ENCODE measurements at places on chromosomes 5 and 9. TPM values are rescaled to one million over a fixed set of nuclear protein-coding genes. Genes with fewer than 3 reads are reported as not detected.

The TICAM2 gene
- polyA plus RNA-seq = 1.8 TPM

The KIF12 gene
- 0.22 TPM for polyA plus RNA-seq

The TMEM171 gene
- polyA plus RNA-seq = 0.52 TPM

The ZNF879 gene
- 0.94 TPM for polyA plus RNA-seq

The PCDHA2 gene
- polyA plus RNA-seq = 0.09 TPM

The FAM200C gene
- polyA plus RNA-seq = 2.0 TPM

The DMRT1 gene
- polyA plus RNA-seq = not detected

The SLC34A1 gene
- polyA plus RNA-seq = not detected

The RNF224 gene
- polyA plus RNA-seq = not detected

The PCDHGB4 gene
- 1.2 TPM for polyA plus RNA-seq

The RNF14 gene
- polyA plus RNA-seq = 17.8 TPM

The SH3GL2 gene
- 1.1 TPM for polyA plus RNA-seq

The FRMPD1 gene
- 0.22 TPM for polyA plus RNA-seq

The CCL28 gene
- polyA plus RNA-seq = 1.9 TPM

The SLCO6A1 gene
- not detected for polyA plus RNA-seq

The PCDHA9 gene
- polyA plus RNA-seq = not detected

The SPEF2 gene
- polyA plus RNA-seq = 1.3 TPM

The HSD17B4 gene
- 194 TPM for polyA plus RNA-seq

The PRDM9 gene
- polyA plus RNA-seq = not detected

The GRIA1 gene
- 0.18 TPM for polyA plus RNA-seq

The PLAC8L1 gene
- 0.24 TPM for polyA plus RNA-seq

The FOXD4L5 gene
- not detected for polyA plus RNA-seq

The STK10 gene
- polyA plus RNA-seq = 24.1 TPM

The HMGCS1 gene
- 15.9 TPM for polyA plus RNA-seq

The SLC6A7 gene
- not detected for polyA plus RNA-seq

The F12 gene
- polyA plus RNA-seq = 0.42 TPM

The SMC5 gene
- polyA plus RNA-seq = 7.7 TPM

The OGN gene
- polyA plus RNA-seq = 10.6 TPM

The KIF4B gene
- not detected for polyA plus RNA-seq

The IL5 gene
- polyA plus RNA-seq = not detected

The IL3 gene
- not detected for polyA plus RNA-seq

The IL9 gene
- polyA plus RNA-seq = not detected

The FOXD4L3 gene
- not detected for polyA plus RNA-seq

The TYRP1 gene
- 0.12 TPM for polyA plus RNA-seq

The PTPRD gene
- polyA plus RNA-seq = 3.9 TPM

The SEMA4D gene
- polyA plus RNA-seq = 3.1 TPM

The MAT2B gene
- 16.9 TPM for polyA plus RNA-seq

The TNFSF15 gene
- polyA plus RNA-seq = not detected

Measured in adipose tissue (tissue), 3 donors.